Activated naive CD8-positive, alpha-beta T cell treated with anti-CD3 and anti-CD28 coated beads, Interleukin-2, amount 10 ng/mL, durations not matched to agents 7 days and 5 days (primary cell): ENCODE measurements at places on chromosomes 2 and 18. TPM values are rescaled to one million over a fixed set of nuclear protein-coding genes. Genes with fewer than 3 reads are reported as not detected.

The ADCYAP1 gene
- not detected for total RNA-seq

GRCh38 chr2:70988151-70988550 lies 6.5 kb downstream of the TEX261 start:
- no peak overlapping the region for H3K4me3 ChIP-seq
- no peaks in the 10 kb centered on the region for H3K27me3 ChIP-seq
- no peak for DNase-seq
- H3K36me3 ChIP-seq = peaks cover 10% of the 10 kb centered on the region
- H3K27ac ChIP-seq = no peak overlapping the region

DNA sequence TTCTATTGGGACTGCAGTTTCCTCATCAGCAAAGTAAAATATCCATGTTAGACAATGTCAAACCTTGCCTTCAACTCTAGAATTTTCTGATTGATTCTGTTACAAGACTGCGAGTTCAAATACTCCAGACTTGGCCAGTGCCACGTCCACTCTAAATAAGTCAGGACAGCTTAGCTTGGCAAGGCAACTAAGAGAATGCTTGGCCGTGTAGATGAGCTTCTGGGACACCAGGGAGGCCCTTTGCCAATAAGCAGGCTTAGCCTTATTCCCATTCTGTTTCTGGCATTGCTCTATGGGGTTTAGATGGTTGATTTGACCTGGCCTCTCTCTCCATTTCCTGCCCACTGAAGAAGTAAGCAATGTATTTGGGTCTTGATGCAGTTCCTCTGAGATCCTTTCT lies 218.1 kb upstream of the SIX2 start:
- H3K4me1 ChIP-seq = no peaks in the 10 kb centered on the region
- no peak overlapping the region for H3K4me3 ChIP-seq
- H3K27me3 ChIP-seq = peaks cover 22% of the 10 kb centered on the region
- DNase-seq = no peak
- no peak overlapping the region for H3K27ac ChIP-seq

DNA sequence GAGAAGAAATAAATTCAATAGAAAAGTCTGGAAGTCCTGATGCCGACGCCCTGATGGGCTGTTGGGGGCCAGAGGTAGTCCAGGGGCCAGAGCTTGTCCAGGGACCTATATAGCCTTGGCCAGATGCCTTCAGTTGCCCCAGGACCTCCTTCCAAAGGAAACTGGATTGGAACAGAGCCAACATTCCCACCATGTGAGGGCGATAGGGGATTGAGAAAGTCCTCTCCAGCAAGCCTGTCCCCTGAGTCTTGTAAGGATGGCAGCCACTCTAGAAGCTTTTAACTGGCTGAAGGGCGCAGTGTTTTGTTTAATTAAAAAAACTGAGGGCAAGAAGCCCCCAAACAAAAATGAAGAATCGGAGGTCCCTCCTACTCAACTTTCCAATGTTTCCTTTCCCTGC lies 54.9 kb upstream of the CDCA7 start:
- H3K4me1 ChIP-seq = peaks cover 4% of the 10 kb centered on the region
- no peak overlapping the region for H3K4me3 ChIP-seq
- peaks cover 5% of the 10 kb centered on the region for H3K27me3 ChIP-seq

DNA sequence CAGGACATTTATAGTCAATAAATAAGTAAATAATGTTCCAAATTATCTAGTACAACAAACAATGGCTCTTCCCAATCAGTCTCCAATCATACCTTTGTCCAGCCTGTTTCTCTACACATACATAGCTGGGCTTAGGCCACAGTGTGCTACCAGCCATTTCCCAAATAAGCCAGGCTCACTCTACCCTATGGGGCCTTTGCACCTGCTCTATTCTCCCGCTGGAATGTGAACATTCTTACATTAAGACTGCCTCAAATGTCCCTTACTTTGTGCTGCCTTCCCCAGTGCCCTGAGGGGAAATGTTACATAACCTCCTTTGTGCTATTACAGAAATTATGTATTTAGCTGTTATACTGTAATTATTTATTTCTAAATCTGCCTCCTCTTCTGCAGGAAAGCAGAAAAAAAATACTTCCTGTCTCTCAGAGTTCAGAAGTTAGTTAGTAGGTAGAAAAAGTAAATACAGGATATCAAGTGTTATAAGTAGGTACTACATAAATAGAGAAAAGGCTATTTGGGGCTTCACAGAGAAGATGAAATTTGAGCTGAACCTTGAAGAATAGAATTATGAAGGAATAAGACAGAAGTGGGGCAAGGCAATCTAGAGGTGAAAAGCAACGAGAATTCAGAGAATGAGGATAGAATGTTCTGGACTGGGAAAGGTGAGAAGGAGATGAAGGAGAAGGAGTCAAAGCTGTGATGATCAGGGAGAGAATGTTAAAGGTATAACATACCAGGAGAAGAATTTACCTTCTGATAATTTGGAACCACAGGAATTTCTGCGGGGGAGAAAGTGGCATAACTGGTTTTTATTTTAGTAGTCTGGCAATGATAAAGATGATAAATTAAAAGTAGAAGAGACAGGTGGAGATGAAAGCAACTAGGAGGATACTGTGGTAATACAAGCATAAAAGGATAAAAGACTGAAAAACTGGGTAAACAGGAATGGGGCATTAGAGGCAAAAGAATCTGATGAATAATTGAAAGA lies 37.0 kb downstream of the ROCK1 start:
- no peak for DNase-seq
- H3K36me3 ChIP-seq = peaks cover 1% of the 10 kb centered on the region
- H3K4me3 ChIP-seq = peak overlapping the region; percentile 2

The IL1F10 gene
- total RNA-seq = not detected

DNA sequence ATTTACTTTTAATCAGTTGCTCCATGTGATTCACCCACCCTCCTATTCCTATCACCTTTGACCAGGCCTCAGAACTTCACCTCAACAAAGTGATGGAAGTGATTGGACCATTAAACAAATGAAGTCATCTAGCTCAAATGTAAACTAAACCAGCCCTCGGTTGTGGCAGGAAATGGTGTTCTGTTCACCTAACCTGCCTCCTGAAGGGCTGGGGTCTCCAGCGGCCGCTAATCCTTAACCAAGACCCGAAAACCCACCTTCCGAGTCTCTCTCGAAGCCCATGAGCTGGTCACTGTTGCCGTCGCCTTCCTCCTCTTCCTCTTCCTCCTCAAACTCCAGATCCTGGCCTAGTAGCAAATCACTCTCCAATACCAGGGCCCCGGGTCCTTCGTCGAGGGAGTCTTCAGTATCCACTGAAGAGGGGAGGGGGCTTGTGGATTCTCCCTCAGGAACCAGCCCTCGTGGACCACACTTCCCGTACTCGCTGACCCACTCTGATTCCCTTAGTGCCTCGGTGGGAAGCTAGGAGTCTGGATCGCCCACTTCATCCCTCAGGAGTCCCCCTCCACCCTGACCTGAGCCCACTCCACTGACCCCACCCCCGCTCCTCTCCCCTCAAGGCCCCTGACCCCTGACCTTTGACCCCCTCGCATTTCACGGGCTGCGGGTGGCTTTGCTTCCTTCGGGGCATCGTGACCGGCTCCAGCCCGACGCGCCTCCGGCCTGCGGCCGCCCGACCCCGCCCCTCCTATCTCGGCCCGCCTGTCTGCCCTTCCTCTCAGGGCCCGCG lies 503 bp downstream of the ZNF513 start:
- peak overlapping the region; percentile 87 for H3K27ac ChIP-seq
- no peaks in the 10 kb centered on the region for H3K27me3 ChIP-seq
- peak overlapping the region; percentile 79 for H3K4me3 ChIP-seq
- DNase-seq = no peak

The DNAJC5G gene
- not detected for total RNA-seq

DNA sequence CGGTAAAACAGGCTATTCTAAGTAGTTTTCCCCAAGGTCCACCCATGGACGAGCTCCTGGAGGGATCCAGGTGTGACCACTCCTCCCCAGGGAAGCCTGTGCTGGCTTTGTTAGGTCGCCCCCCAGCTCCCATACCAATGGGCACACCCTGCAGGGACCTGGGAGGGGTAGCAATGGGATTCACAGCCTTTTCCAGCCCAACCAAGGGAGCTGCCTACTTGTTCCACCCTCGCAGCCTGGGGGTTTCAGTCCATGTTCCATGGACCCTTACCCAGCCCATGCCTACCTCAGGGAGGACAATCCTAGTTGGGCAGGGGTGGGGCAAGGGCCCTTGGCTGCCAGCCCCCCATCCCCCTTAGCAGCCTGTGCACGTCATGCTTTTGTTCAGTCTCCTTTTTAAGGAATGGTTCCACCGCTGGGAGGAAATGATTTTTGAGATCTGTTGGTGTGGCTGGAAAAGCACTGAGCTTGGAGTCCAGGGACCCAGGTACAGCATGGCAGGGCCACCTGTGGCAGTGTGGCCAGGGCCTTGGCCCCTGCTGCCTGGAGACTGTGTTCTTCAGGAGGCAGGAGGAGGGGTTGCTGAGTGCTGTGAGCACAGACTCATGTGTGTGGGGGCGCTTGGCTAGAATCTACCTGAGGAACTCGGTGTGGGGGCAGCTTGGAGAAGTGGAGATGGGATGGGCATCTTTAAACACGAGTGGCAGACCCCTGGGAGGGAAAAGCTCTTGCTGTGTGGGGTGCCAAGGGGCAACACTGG lies 166.8 kb downstream of the TWIST2 start:
- H3K36me3 ChIP-seq = no peaks in the 10 kb centered on the region
- H3K27me3 ChIP-seq = peaks cover 6% of the 10 kb centered on the region
- no peak for DNase-seq
- H3K4me1 ChIP-seq = no peaks in the 10 kb centered on the region

The GALNT5 gene
- not detected for total RNA-seq
